ENCODE measurements at places on chromosomes 4 and X.

- no peak for DNase-seq
Observed at GRCh38 chrX:31245714-31246113, 173.9 kb upstream of the FTHL17 start.

DNA sequence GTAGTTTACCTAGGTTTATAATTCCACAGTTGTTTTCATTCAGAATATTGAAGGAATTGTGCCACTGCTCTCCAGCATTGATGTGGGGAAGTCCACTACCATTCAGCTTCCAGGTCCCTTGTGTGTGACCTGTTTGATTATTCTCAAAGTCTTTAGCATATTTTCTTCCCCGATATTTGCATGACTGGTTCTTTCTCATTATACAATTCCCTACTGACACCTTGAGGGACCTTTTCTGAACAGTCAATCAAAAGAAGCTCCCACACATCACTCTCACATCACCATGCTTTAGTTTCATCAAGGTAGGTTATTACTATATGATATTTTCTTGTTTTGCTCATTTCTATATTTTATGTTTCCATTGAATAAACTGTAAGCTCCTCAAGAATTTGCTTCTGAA lies 44.1 kb downstream of the SLC39A8 start:
- DNase-seq, result no peak

GRCh38 chr4:143357161-143357845 lies 20.6 kb downstream of the GAB1 start:
- DNase-seq, result no peak

- no peak for DNase-seq
Observed at GRCh38 chr4:39597695-39598381, 40.8 kb downstream of the SMIM14 start.

- DNase-seq, result no peak
Observed at GRCh38 chrX:15170927-15171326, 99.0 kb downstream of the ASB9 start.

DNA sequence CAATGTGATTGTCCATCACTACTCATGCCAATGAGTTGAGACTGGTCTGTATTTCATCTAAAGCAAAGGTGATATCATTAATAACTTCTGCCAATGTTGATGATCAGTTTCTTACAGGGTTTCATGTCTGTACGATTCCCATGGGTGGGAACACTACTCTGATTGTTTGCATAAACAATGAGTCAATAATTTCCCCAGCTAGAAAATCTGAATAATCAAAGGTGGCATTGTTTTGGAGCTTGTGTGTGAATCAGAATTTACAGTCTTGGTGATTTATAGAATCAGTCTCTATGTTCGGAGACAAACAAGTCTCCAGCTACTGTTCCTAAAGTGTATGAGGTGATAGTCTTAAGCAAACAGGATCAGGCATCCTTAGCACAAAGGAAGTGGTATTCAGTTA lies 35.5 kb upstream of the PARM1 start:
- no peak for DNase-seq

DNA sequence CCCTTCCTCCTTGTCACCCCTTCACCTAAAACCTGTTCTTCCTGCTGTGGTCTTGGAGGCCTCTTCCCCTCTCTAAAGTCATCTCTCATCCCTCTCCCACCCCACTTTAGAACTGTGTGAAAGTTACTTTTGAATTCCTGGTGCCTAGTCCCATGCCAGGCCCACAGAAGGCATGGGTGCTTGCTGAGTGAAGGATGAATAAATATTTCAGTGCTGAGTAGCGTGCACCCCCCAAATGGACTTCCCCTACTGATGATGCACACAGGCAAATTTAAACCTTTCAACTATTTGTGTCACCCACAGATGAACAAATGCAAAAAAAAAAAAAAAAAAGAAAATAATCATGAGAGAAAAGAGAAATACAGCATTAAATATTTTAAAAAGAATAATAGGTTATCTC lies 19.8 kb downstream of the PSMD10 start:
- DNase-seq, result no peak

DNA sequence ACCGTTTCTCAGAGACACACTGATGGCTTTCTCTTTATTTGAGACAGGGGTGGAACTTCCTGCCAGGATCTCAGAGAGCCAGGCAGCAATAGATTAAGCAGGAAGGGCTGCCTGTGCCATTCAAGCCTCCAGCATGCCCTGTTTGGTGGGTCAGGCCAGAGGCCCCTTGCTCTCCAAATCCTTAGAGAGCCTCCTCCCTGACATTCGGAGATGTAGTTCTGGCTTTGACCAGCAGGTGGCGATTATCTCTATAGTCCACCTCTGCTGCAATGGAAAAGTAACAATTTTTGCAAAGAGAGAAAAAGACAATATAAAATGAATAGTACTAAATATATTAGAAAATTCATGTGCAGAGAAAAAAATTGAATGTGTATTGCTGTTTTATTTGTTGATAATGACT lies 93.9 kb downstream of the NXF2B start:
- no peak for DNase-seq

- DNase-seq, result peak; percentile 4
Observed at GRCh38 chrX:104195489-104196084, 29.3 kb downstream of the FAM199X start.

DNA sequence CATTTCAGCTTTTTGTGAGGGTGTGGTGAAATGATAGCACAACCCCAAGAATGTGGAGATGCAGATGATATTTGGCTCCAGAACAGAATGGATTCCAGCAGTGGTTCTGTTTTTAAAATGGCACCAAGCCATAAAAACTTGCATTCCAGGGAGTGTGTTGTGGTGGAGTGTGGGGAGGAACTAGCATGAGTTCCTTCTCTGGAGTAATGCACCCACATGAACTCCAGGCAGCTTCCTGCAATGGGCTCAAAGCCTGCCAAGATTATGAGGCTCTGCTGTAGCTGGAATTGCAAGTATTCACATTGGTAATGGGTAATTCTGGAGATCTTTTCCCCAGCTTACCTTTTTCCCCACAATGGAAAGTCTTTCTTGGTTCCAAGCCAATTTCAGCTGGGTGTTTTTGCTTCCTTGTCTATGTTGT lies 161.4 kb downstream of the RAB28 start:
- DNase-seq, result no peak

DNA sequence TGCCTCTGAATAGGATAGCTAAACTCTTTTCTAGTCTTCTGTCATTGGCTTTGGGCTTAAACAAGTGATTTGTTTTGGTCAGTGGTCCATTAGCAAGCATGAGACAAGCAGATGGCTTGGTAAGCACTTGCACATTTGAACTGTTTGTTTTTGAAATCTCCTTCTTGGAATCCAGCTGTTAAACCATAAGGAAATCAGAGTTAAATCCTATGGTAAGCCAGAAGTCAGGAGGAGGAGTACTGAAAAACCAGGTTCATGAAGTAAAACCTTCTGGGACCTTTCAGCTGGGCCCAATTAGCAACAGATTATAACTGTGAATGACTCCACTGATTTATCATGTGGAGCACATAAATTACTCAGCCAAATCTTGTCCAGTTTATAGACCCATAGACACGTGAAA lies 1042.5 kb upstream of the PABPC4L start:
- no peak for DNase-seq

DNA sequence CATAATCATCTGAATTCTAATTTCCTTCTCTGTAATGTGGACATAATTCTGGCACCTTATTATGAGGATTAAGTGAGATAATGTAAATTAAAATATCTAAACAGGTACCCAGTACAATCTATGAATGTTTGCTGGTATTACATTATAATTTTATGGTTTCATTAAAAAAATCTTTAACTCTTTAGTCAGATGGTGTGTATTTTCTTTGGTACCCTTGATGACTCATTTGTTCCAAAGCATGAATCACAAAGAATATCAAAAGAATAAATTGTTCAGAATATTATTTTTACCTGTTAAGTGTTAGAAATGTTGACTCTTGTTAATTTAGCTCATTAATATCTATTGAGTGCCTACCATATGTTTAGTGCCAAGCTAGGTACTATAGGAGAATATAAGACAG lies 74.3 kb downstream of the SNX25 start:
- DNase-seq, result no peak

DNA sequence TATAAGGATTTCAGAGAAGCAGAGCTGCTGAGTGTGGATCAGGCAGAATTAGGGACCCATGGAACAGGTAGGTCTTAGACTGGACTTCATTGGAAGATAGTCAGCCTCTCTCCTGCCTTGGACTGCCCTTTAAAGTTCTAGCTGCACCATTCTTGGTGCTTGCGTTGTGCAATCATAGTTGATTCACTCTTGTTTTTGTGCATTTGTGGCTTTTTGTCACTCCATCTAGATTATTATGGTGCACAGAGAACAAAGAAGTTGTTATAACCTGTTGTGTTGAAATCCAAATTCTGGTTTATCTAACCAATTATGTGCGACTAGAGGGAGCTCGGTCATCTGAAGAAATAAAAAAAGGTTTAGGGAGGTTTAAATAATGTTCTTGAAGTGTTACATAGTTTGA lies 59.3 kb downstream of the JADE1 start:
- DNase-seq, result no peak

DNA sequence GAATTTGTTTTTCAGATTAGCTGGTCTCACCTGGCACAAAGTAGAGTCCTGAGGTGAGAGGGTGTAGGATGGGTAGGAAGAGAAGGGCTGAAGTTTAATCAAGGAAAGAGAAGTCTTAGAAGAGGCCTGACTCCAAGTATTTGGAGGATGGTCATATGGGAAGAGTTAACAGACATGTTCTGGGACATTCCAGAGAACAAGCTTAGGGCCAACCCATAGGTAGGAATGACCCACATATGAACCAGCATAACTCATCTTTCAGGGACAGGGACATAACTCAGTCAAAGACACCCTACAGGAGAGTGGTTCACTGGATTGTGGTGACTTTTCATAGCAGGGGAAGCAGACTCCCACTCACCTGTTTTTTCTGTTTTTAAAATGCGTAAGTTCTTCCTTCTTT lies 27.9 kb upstream of the ANXA5 start:
- DNase-seq, result no peak

GRCh38 chr4:100083289-100083688 lies 107.0 kb downstream of the DDIT4L start:
- DNase-seq, result no peak

DNA sequence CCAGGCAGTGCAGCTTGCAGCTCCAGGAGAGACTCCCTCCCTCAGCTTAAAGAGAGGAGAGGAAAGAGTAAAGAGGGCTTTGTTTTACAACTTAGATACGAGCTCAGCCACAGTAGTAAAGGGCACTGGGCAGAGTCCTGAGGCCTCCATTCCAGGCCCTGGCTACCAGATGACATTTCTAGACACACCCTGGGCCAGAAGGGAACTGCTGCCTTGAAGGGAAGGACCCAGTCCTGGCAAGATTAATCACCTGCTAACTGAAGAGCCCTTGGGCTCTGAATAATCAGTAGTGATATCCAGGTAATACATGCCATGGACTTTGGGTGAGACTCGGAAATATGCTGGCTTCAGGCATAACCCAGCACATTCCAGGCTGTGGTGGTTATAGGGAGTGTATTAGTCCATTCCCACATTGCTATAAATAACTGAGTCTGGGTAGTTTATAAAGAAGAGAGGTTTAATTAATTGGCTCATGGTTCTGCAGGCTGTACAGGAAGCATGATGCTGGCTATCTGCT lies 15.3 kb upstream of the SLC16A2 start:
- DNase-seq, result no peak

- no peak for DNase-seq
Observed at GRCh38 chrX:129748305-129748704, 9.5 kb downstream of the XPNPEP2 start.

DNA sequence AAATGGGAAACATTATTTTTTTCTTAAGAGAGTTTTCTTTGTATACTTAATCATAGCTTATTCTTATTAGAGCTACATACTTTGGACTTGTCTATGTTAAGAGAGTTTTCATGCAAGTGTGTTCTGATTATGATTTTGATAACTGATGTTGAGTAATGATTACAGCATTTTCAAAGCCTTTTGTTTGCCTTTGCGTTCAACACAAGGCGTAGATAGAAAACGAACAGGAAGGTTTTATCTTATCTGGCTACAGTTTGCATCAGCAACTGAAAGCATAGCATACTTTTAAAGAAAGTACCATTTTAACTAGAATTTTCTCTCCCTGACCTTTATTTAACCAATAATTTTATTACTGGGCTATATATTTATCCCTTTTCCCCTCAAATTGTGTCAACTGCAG lies 51.6 kb upstream of the PDLIM5 start:
- DNase-seq, result no peak

- peak; percentile 35 for DNase-seq
Observed at GRCh38 chr4:158810487-158811215, 41.8 kb downstream of the FNIP2 start.

DNA sequence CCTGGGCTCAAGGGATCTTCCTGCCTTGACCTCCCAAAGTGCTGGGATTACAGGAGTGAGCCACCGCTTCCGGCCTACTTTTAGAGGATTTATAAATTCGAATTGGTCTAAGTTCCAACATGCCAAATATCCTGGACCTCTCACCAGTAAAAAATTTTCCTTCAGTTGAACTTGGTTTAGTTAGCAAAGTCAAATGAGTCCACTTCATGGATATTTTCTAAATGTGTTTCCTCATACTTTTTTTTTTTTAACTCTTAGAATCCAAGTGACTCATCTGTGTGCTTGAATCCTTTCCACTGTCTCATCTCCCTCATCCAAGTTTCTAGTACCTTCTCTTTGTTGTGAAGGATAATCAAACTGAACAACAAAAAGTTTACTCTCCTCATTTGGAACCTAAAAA lies 49.7 kb downstream of the RBM47 start:
- no peak for DNase-seq

GRCh38 chrX:39944416-39944815 lies 153.3 kb downstream of the BCOR start:
- no peak for DNase-seq

GRCh38 chr4:44493924-44494323 lies 45.3 kb upstream of the KCTD8 start:
- peak; percentile 1 for DNase-seq

- DNase-seq, result no peak
Observed at GRCh38 chr4:5340991-5341451, 289.7 kb downstream of the STK32B start.

Data from frontal cortex (tissue), 4 donors.